PC-9 (cell line): ENCODE measurements at places on chromosomes 7 and 10. TPM values are rescaled to one million over a fixed set of nuclear protein-coding genes. Genes with fewer than 3 reads are reported as not detected.
A peak's percentile ranks its signal among the peaks of the same experiment; 100 is the strongest.

DNA sequence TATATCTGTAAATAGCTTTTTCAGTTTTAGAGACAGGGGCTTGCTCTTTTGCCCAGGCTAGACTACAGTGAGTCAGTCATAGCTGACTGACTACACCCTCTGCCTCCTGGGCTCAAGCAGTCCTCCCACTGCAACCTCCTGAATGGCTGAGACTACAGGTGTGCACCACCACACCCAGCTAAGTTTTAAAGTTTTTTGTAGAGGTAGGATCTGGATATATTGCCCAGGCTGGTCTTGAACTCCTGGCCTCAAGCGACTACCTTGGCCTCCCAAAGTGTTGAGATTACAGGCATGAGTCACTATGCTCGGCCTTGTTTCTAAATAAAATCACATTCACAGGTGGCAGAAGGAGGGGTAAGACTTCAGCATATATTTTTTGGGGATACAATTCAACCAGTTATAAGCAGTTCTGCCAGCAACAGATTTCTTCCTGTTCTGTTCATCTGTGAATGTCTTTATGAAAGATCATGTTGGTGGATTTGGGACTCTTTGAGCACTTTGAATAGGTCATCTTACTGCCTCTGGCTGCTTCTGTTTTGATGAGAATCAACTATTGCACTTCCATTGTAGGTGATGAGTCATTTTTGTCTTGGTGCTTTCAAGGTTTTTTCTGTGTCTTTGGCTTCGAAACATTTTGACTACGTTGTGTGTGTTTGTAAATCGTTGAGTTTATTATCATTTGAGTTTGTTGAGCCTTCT, 15.7 kb downstream of the RBM33 start:
- no peak for DNase-seq
- no peaks in the 10 kb centered on the region for H3K4me1 ChIP-seq
- H3K36me3 ChIP-seq = peaks cover 4% of the 10 kb centered on the region; the same call in 1 of the 2 replicates
- H3K27me3 ChIP-seq = no peaks in the 10 kb centered on the region
- H3K27ac ChIP-seq = no peak overlapping the region

The ATXN7L1 gene
- total RNA-seq = 10.8 and 14.6 TPM in 2 replicates

DNA sequence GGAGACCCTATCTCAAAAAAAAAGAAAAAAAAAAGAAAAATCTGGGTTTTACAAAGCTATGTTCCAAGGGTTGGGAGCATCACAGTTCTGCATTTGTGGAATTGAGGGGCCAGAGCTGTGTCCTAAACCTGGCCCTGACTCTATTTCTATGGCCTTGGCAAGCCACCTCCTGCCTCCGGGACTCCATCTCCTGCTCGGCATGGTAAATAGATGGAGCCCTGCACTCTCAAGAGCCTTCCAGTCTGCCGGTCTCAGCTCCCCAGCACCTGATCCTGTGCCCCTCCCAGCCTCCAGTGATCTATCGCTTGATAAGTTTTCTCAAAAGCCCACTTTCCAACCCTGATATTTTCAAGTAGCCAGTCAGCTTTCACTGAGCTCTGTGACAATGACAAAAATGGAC, 43.0 kb downstream of the KCNH2 start:
- H3K4me1 ChIP-seq = no peaks in the 10 kb centered on the region
- DNase-seq = no peak
- H3K27me3 ChIP-seq = peaks cover 84% of the 10 kb centered on the region
- H3K27ac ChIP-seq = no peak overlapping the region

- H3K4me1 ChIP-seq = peaks cover 21% of the 10 kb centered on the region
- H3K4me3 ChIP-seq = no peak overlapping the region
- H3K36me3 ChIP-seq = no peaks in the 10 kb centered on the region
- no peak for DNase-seq
These were observed 99.6 kb downstream of the DNAH11 start for GRCh38 chr7:21642422-21642821.

DNA sequence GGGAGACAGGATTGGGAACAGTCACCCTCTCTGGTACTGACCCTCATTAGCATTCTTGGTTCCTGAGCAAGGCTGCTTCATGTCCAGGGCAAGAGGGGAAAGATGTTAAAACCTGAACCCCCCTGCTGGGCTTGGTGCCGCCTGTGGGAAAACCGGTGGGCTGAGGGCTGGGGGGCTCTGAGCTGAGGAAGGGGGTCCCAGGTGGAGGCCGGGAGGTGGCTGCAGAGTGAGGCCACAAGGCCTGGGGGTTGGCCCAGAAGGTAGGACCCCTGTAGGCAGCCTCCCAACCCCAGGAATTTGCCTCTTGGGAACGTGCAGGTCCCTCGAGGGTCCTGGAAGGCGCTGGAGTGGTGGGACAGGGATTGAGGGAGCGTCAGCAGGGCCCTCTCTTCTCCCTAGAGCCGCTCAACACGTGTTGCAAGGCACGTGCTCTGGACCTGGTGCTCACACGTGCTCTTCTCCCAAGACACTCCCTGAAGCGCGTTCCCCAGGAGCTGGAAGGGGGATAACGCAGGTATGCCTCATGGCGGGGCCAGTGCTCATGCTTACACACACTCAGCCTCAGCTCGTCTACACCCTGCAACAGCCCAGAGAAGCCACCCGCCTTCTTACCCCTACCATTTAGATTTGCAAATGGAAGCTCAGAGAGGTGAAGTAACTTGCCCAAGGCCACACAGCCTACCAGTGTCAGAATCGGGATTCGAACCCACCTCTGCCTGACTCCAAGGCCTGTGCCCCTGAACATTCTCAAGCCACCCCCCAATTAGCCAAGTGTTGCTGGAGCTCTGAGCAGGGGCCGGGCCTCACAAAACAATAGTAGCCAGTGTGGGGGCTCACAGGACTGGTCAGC, 64.4 kb downstream of the LHPP start:
- DNase-seq = no peak
- H3K4me1 ChIP-seq = no peaks in the 10 kb centered on the region
- H3K27me3 ChIP-seq = no peaks in the 10 kb centered on the region
- no peak overlapping the region for H3K4me3 ChIP-seq
- H3K36me3 ChIP-seq = no peaks in the 10 kb centered on the region
- H3K27ac ChIP-seq = no peak overlapping the region

DNA sequence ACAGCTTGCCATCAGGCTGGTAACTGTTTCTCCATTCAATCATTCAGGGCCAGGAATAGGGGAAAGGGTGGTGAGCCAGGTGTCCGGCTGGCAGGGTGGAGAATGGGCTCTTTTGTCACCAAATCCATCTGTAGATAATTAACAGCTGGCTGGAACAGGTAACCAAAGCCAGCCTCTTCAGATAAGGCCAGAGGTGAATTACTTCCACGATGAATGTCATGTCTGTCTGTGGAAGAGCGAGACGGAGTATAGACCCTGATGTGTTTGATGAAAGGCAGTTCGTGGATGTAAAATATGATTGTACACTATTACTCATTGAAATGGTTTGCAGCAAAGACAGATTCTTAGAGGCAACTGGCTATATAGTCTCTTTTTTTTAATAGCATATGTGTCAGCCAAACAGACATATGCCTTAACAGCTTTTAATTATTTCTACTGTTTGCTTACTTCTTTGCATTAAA, 149.8 kb downstream of the KLF6 start:
- peak overlapping the region; percentile 50; the same call in 1 of the 2 replicates for H3K4me3 ChIP-seq
- H3K4me1 ChIP-seq = peaks cover 62% of the 10 kb centered on the region
- peak overlapping the region; percentile 94 for H3K27ac ChIP-seq
- no peaks in the 10 kb centered on the region for H3K27me3 ChIP-seq

The OGDH gene
- 93.6 and 135 TPM in 2 replicates for total RNA-seq

GRCh38 chr10:47261121-47261520, 38.9 kb upstream of the GDF10 start:
- no peak overlapping the region for H3K27ac ChIP-seq
- H3K4me1 ChIP-seq = no peaks in the 10 kb centered on the region
- peaks cover 17% of the 10 kb centered on the region; the same call in 1 of the 2 replicates for H3K27me3 ChIP-seq
- no peak overlapping the region for H3K4me3 ChIP-seq
- DNase-seq = no peak
- no peaks in the 10 kb centered on the region for H3K36me3 ChIP-seq

The C10orf90 gene
- total RNA-seq = 0.59 TPM in 1 of 2 replicates, not detected in the other

DNA sequence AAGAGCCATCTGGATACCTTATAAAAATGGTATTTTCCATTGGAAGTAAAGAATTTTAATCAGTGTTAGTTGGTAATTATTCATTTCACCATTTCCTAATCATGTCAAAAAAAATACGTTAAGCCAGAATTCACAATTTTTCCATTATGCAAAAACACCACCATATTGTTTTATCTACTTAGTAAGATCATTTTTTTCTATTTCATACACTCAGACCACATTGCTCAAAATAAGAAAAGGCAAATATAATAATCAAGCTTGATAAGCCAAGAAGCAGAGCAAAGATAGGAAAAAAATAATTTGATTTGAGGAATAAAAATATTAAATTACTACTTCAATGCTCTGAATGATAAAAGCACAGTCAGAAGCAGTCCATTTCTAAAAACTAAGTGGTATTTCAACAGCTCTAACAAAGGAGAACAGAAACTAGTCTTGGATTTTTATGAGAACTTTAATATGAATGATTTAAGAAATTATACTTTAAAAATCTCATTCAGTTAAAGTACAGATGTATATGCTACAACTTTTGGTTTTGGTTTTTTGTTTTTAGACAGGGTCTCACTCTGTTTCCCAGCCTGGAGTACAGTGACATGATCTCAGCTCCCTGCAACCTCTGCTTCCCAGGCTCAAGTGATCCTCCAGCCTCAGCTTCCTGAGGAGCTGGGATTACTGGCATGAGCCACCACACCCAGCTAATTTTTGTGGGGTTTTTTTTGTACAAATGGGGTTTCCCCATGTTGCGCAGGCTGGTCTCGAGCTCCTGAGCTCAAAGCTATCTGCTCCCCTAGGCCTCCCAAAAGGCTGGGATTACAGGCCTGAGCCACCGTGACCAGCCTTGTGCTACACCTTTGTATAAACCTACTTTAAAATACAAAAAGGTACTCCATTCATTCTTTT, 46.6 kb downstream of the LRRN3 start:
- no peak for DNase-seq
- H3K4me1 ChIP-seq = 0 out of 2 replicates have a peak, but pooled peaks cover 6% of the 10 kb centered on the region
- H3K4me3 ChIP-seq = no peak overlapping the region

The NOS3 gene
- total RNA-seq = 1.8 and 3.2 TPM in 2 replicates
